ENCODE measurements at places on chromosomes 3 and 15. TPM values are rescaled to one million over a fixed set of nuclear protein-coding genes. Genes with fewer than 3 reads are reported as not detected.

The GOLGA6A gene
- total RNA-seq = 0.16 TPM

The ZBED2 gene
- not detected for total RNA-seq

The NAA50 gene
- 57.9 TPM for total RNA-seq

The OIP5 gene
- total RNA-seq = 5.3 TPM

The GHSR gene
- total RNA-seq = not detected

The ALDH1A2 gene
- not detected for total RNA-seq

The CPEB1 gene
- total RNA-seq = 3.2 TPM

GRCh38 chr3:190325923-190326322 lies 3.7 kb upstream of the CLDN1 start:
- H3K27ac ChIP-seq = no peak overlapping the region
- H3K36me3 ChIP-seq = no peaks in the 10 kb centered on the region
- DNase-seq = no peak
- H3K4me1 ChIP-seq = peaks cover 16% of the 10 kb centered on the region
- no peak overlapping the region for H3K4me3 ChIP-seq

DNA sequence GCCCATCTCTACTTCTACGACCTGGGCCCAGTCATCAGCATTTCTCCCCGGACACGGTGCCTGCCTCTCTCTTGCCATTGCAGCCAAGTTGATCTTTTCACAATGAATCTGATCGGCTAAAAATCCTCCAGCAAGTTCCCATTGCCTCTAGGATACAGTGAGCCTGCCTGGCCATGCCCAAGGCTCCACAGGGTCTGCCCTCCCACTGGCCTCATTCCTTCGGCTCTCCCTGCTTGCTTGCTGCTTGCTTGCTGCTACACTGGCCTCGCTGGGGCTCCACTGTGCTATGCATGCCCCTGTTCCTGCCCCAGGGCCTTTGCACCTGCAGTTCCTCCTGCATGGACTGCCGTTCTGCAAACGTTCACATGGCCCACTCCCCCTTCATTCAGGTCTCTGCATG lies 2.0 kb downstream of the ABTB1 start:
- H3K4me1 ChIP-seq = peaks cover 52% of the 10 kb centered on the region
- H3K27ac ChIP-seq = peak overlapping the region; percentile 97
- H3K27me3 ChIP-seq = no peaks in the 10 kb centered on the region

DNA sequence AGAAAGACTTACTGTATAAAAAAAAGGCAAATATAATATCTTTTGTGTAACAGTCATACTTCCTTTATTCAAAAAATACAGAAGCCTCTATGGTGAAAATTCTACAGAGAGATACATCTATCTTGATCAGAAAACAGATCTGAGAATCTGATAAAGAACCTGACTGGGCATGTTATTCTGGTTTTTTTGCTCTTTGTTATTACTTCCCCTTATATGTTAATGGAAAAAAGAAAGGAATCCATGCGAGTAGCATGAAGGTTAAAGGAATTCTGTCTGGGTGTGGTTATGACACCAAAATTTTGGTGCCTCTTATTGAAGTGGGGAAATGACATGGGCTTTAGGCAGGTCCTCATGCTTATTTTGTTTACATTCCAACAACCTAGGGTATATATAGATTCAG lies 81.7 kb downstream of the BCHE start:
- H3K4me1 ChIP-seq = no peaks in the 10 kb centered on the region
- no peaks in the 10 kb centered on the region for H3K36me3 ChIP-seq
- H3K4me3 ChIP-seq = no peak overlapping the region
- H3K27ac ChIP-seq = no peak overlapping the region
- no peak for DNase-seq

GRCh38 chr3:5002871-5003247 lies 23.6 kb downstream of the BHLHE40 start:
- peaks cover 3% of the 10 kb centered on the region for H3K27me3 ChIP-seq
- no peaks in the 10 kb centered on the region for H3K36me3 ChIP-seq
- DNase-seq = no peak
- no peak overlapping the region for H3K4me3 ChIP-seq

DNA sequence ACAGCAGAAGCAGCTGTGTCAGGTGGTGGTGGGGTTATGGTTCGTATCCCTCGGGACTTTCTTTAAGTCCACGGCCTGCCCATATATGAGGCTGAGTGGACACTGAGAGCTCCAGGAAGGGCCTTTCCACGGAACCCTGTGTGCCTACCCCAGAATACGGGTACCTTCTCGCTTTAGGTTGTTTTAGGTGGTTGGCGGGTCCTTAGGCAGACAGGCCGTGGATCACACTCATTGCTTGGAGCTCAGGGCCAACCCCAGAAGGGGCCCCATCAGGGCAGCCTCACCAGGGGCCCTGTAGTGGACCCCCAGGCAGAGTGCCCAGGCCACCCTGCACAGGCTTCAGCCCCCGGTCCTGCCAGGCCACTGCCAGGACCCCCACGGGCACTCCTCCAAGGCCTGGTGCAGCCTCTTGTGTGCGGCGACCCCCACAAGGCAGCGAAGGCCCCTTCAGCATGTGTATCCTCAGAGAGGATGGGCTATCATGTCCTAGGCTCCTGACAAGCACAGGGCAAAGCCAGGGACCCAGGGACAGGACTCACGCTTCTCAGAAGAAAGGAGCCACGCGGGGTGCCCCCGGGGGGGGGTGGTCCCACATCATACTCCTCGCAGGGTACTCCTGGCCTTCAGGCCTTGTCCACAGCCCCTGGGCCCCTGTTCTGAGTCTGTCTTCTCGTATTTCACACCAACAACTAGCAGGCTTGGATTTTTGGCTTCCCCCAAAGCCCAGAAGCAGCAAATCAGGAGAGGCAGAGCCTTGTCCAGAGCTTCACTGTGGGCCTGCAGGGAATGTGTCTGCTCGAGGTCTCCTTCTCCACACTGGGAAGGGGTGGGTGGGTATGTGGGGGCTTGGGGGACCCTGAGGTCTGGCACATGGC lies 93.4 kb downstream of the LRRK1 start:
- no peak overlapping the region for H3K4me3 ChIP-seq
- no peak for DNase-seq
- no peaks in the 10 kb centered on the region for H3K36me3 ChIP-seq

GRCh38 chr3:72460205-72461174 lies 387.8 kb downstream of the SHQ1 start:
- H3K36me3 ChIP-seq = no peaks in the 10 kb centered on the region
- H3K27ac ChIP-seq = no peak overlapping the region
- H3K4me1 ChIP-seq = no peaks in the 10 kb centered on the region
- no peak overlapping the region for H3K4me3 ChIP-seq
- no peak for DNase-seq

GRCh38 chr3:44111482-44111881 lies 130.2 kb upstream of the TOPAZ1 start:
- H3K27me3 ChIP-seq = peaks cover 16% of the 10 kb centered on the region
- H3K4me3 ChIP-seq = no peak overlapping the region
- H3K4me1 ChIP-seq = no peaks in the 10 kb centered on the region
- no peaks in the 10 kb centered on the region for H3K36me3 ChIP-seq

DNA sequence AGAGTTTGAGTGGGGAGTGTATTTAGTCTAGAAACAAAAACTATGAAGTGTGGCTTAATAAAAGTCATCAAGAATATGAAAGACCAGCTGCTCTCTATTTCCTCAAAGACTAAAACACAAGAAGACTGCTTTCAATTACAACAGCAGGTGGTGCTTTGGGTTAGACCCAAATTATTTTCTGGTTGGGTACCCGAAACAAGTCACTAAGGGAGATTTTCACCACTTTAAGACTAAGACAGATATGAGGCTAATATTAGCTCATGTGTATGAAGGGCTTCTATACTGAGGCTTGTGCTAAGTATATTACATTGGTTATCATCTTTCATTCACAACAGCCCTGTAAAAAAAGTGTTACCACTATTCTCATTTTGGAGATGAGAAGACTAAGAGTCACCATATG lies 43.1 kb downstream of the COL8A1 start:
- H3K36me3 ChIP-seq = no peaks in the 10 kb centered on the region
- no peaks in the 10 kb centered on the region for H3K4me1 ChIP-seq
- peaks cover 1% of the 10 kb centered on the region for H3K27me3 ChIP-seq
- H3K27ac ChIP-seq = no peak overlapping the region

DNA sequence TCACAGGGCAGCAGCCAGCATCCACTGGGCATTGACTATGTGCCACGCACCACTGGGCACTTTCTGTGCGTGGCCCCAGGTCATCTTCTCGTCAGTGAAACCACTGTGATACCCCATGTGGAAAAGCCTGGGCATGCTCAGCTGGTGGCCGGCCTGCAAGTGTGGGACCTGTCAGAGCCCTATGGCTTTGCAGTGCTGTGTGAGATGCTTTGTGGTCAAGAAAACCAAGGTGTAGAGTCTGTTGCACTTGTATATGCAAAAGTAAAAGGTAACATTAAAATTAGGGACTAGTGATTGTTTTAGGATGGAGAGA lies 69.5 kb downstream of the PGPEP1L start:
- H3K36me3 ChIP-seq = peaks cover 98% of the 10 kb centered on the region
- no peak overlapping the region for H3K4me3 ChIP-seq
- DNase-seq = no peak
- H3K27me3 ChIP-seq = no peaks in the 10 kb centered on the region

GRCh38 chr3:196695849-196696226 lies 16.2 kb downstream of the CEP19 start:
- no peak overlapping the region for H3K27ac ChIP-seq
- no peak overlapping the region for H3K4me3 ChIP-seq
- H3K4me1 ChIP-seq = no peaks in the 10 kb centered on the region
- H3K36me3 ChIP-seq = no peaks in the 10 kb centered on the region

- H3K27ac ChIP-seq = no peak overlapping the region
- peaks cover 11% of the 10 kb centered on the region for H3K36me3 ChIP-seq
- H3K27me3 ChIP-seq = no peaks in the 10 kb centered on the region
- DNase-seq = no peak
These were observed 71.9 kb downstream of the CSNK1G1 start for GRCh38 chr15:64284042-64284441.

DNA sequence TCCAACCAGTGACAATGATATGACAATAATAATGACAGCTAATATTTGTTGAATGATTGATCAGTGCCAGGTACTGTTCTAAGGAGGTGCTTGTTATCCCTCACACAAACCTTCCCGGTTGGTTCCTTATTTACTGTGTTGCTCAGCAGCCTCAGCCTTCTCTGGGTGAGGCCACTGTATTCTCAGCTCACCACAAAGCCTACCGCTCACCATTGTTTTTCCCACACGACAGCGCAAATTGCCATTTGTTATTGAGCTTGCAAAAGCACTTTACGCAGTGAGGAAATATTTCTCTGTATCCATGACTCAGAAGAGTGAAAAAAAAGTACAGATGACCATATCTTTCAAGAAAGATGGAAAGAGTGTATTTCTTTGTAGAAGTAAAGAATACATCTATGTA lies 49.5 kb upstream of the PDZRN3 start:
- no peaks in the 10 kb centered on the region for H3K27me3 ChIP-seq
- DNase-seq = no peak
- no peak overlapping the region for H3K27ac ChIP-seq

GRCh38 chr3:108136561-108137459 lies 46.0 kb upstream of the CD47 start:
- H3K27ac ChIP-seq = peak overlapping the region; percentile 100
- peaks cover 40% of the 10 kb centered on the region for H3K36me3 ChIP-seq
- no peak for DNase-seq
- no peak overlapping the region for H3K4me3 ChIP-seq

GRCh38 chr15:76866008-76866407 lies 39.1 kb downstream of the SCAPER start:
- peaks cover 17% of the 10 kb centered on the region for H3K36me3 ChIP-seq
- H3K4me3 ChIP-seq = no peak overlapping the region
- H3K4me1 ChIP-seq = peaks cover 38% of the 10 kb centered on the region
- no peak for DNase-seq

DNA sequence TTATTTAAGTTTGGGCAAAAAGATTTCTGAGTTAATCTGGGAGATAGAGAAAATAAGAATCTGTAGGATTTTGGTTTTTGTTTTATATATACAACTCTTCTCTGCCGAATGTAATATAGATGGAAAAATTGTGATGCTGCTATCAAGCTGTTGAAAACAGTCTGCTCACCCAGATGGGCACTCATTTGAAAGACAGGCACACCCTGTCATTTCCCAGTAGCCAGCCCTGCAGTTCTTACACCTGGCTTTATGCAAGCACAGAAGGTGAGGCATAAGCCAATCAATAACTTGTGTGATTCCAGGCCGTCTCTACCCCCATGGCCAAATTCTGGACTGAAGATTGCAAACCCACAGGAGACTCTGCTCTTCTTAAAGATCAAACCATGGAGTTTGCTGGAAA lies 27.1 kb upstream of the PTX3 start:
- peaks cover 8% of the 10 kb centered on the region for H3K36me3 ChIP-seq
- H3K27me3 ChIP-seq = no peaks in the 10 kb centered on the region
- no peak overlapping the region for H3K4me3 ChIP-seq
- no peaks in the 10 kb centered on the region for H3K4me1 ChIP-seq
- DNase-seq = no peak

DNA sequence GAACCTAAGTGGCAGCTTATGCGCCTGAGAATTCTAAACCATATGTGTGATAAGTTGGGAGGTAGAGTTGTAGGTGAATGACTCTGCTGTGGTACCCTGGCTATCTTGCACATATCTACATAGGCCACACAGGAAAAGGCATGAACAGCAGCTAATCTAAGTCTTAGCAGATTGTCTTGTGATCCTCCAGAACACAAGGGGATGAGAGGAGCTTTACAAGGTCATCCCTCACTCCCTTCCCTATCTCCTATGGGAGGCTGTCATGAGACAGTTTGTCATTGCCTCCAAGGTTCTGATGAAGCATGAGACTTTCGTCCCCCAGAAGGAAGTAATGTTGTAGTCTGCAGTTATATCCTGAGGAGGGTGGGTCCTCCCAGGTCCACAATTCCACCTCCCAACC lies 3.7 kb upstream of the ZNF662 start:
- no peak overlapping the region for H3K27ac ChIP-seq
- peaks cover 5% of the 10 kb centered on the region for H3K36me3 ChIP-seq
- DNase-seq = no peak
- no peak overlapping the region for H3K4me3 ChIP-seq
- peaks cover 19% of the 10 kb centered on the region for H3K4me1 ChIP-seq

- no peak overlapping the region for H3K27ac ChIP-seq
- no peaks in the 10 kb centered on the region for H3K4me1 ChIP-seq
These were observed 563.5 kb upstream of the CCDC54 start for GRCh38 chr3:106813742-106814141.

DNA sequence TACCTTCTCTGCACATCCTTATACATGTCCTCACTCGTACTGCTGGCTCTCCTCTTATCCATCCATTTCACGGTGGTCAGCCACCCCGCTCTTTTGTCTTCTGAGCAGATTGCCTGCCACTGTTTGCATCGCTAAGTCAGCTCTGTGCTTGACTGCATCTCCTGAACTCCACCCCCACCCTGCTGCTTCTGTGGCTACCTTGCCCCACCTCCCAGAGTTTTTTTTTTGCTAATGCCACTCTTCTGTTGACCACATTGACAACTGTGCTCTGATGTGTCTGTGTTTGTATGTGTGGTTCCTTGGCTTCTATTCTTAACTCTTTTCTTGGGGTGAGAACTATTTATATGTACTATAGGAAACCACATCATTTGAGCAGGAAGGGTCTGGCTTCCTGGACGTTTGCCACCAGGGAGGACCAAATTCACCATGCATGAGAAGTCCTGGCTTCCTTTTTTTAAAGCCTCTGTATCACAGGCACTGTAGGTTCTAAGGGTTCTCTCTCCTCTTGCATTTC lies 12.8 kb upstream of the MTMR10 start:
- DNase-seq = no peak
- peaks cover 16% of the 10 kb centered on the region for H3K4me1 ChIP-seq
- peak overlapping the region; percentile 46 for H3K4me3 ChIP-seq
